ENCODE measurements at places on chromosomes 2 and 18.

DNA sequence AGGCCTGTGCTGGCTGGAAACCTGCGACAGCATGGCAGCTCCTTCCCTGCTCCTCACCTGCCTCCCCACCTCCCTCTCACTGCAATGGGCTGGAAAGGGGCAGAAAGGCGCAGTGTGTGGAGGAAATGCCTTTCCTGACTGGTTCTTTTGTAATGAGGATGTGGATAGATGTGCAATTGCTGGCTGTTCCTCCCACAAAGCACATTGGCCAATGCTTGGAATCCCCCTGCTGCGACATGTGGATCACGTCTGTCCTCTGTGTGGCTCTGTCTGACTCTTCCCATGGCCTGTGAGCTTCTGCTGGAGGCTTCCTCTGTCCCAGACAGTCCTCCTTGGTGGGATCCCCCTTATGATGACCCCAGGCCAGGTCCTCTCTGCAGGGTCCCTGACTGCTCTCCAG lies 172.5 kb downstream of the NCK2 start:
- DNase-seq = no peak

GRCh38 chr18:12726774-12727550 lies 24.1 kb downstream of the PSMG2 start:
- peak; percentile 73 for DNase-seq

- DNase-seq = no peak
Observed at GRCh38 chr2:47784352-47784851, 1.5 kb downstream of the MSH6 start.

- no peak for DNase-seq
Observed at GRCh38 chr2:191789796-191790195, 57.1 kb downstream of the CAVIN2 start.

DNA sequence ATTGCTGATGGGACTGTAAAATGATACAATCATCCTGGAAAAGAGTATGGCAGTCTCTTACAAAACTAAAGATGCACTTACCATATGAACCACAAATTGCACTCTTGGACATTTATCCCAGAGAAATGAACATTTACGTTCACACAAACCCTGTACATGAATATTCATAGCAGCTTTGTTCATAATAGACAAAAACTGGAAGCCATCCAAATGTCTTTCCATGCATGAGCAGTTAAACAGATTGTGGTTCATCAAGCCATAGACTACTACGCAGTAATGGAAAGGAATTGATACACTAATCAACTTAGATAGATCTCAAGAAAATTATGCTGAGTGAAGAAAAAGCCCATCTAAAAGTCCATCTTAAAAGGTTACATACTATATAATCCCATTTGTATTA lies 156.1 kb upstream of the SLC39A10 start:
- no peak for DNase-seq

GRCh38 chr2:67945940-67946339 lies 116.9 kb downstream of the C1D start:
- DNase-seq = no peak

DNA sequence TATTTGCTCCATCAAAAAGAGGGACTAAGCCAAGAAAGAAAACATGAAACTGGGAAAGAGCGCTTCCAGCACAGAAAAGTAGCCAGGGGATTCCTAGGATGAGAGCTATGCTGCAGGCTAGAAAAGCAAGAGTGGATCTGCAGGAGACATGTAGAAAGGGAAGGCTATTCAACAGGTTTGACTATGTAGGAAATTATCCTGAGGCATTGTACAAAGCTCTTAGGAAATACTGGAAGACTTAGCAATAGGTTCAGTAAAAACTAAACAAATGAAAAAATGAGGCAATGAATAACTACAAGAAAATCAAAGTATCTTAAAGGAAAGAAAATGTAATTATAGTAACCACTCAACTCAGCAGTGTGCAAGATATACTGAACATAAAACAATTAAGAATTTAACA lies 229.5 kb upstream of the FBXO11 start:
- no peak for DNase-seq

DNA sequence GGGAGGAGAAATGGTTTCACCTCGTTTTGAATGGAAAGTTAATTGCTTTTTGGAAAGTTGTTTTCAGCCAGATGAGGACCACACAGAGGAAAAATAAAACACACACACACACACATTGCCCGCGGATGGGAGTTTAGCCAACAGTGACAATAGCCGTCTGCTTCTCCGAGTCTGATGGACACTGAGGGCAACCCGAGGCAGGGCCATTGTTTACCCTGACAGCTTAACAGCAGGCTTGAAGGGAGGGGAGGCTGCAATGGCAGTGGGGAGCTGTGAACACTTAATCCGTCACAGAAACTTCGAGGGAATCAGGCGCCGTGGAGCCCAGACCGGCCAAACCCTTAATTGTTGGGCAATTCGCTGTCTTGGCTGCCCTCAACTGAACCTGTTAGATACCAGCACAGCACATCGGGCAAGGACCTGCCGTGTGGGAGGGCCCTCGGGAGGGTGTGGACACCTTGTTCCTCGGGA lies 145.9 kb downstream of the ACKR3 start:
- DNase-seq = no peak

DNA sequence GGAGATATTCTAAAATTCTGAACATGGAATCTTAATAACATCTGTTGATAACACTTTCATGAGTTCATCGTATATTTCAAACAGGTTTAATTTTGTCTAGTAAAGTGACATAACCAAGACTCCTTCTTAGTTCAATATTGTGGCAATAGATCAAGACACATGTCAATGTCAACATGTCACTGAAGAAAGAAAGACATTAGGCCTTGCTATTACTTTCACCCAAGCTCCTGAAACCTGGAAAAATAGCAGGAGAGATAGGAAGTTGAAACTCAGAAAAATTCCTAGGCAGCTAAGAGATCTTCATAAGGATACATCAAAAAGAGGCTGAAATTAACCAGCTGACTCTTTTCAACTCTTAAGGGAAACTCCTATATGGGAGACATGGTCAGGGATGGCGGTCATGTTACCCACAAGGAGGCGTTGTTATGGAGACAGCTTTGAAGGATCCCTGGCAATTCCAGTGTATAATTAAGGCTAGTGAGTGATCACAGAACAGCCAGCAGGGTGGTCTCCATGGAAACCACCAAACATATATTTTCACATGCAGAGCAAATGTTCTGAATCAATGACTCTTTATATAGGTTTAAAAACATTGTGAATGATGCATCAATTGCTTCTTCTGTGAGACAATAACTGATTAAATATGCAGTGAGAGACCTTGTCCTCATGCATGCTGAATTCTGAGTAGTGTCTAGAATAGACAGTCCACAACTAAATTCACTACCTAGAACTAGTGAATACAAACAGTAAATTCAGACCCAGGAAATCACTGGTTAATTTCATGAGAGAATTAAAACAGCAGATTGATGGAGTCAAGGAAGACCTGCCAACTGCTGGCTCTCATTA lies 115.3 kb upstream of the RIOK3 start:
- DNase-seq = no peak

GRCh38 chr2:12032975-12033374 lies 286.5 kb downstream of the LPIN1 start:
- DNase-seq = no peak

DNA sequence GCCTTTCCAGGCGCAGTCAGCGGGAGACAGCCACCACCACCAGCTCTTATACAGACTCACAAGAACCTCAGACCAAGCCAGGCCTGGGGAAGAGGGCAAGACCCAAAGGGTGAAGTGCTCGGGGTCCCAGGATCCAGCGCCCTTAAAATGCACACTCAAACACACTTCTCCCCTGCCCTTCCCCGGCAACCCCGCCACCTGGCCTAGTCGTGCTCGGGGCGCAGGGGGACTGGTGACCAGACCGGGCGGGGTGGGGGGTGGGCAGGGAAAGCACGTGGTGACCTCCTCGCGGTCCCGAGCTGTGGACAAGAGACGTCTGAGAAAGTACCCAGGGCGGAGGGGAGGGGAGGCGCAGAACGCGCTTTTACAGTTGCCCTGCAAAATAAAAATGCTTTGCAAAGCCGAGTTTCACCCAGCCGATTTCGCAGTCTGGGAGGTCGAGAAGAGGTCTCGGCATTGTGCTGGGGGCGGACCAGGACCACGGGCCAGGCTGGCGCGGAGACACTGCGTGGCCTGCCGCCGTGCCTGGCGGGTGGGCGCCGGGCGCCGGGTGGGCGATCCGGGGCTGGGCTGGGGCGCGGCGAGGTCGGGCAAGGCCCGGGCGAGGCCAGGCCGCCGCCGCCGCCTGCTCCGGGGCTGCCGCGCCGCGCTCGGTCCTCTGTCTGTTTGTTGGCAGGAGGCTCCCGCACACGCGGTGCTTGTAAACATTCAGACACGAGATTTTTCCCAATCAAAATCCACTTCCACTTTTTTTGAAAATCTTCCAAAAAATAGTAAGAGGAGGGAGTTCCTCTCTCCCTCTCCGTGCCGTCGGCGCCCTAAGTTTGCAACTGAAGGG lies 2.0 kb downstream of the BCL11A start:
- DNase-seq = no peak

DNA sequence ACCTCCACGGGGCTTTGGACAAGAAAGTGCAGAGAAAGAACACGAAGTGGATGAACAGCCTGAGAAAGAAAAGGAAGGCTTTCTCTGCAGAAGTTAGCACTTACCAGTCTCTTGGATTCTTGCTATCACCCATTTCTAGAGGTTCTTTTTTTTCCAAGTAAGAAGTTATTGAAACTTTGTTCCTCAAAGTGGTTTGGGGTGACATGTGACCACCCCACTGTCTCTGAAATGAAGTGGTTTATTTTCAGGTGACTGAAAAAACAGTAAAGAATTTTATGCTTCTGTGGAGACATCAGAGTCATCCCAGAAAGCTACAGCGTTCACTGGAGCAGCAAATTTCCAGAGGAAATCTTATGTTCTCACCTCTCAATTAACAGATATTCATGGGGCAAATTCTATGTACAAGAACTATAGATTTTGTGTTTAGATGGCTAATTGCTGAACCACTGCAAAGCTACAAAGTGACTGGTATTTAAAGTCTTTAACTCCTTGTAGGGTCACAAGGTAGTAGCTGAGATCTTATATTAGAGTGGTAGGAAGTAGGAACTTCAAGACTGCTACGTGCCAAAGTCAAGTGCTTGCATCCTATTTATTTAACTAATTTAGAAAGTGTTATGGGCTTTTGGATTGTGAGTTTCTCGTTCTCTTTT lies 267.5 kb downstream of the TGIF1 start:
- DNase-seq = no peak

DNA sequence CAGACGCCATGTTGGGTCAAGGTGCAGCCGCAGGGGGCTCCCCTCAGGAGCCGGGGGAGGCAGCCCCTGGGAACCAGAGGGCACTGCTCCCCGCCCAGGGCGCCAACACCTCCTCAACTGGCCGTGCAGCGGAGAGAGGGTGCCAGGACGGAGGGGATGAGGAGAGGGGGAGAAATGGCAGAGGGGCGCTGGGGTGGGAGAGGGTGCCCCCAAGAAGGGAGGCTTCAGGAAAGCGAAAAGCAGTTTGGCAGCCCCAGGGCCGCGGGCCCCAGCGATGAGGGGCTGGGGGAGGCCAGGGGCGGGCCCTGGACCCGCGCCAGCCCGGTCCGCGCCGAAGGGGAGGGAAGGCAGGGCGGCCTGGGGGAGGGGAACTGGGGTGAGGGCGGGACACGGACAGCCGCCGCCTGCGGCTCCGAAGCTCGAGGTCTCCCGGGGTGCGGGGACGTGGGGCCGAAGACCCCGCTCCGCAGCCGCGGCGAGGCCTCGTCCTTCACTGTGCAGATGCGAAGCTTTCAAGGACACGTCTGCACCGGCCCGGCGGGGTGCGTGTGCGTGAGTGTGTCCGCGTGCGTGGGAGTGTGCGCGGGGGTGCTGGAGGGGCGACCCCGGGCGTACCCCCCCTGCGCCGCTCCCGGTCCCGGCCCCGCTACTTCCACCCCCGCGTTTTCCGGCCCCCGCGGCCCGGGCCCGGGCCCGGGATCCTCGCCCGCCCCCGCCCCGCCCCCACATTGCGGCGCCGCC lies 1.4 kb downstream of the DNMT3A start:
- no peak for DNase-seq

- DNase-seq = no peak
Observed at GRCh38 chr2:98454500-98455235, 10.0 kb downstream of the INPP4A start.

GRCh38 chr2:15768142-15768541 lies 172.2 kb upstream of the MYCN start:
- no peak for DNase-seq

- no peak for DNase-seq
Observed at GRCh38 chr2:42382144-42382543, 21.1 kb upstream of the COX7A2L start.

DNA sequence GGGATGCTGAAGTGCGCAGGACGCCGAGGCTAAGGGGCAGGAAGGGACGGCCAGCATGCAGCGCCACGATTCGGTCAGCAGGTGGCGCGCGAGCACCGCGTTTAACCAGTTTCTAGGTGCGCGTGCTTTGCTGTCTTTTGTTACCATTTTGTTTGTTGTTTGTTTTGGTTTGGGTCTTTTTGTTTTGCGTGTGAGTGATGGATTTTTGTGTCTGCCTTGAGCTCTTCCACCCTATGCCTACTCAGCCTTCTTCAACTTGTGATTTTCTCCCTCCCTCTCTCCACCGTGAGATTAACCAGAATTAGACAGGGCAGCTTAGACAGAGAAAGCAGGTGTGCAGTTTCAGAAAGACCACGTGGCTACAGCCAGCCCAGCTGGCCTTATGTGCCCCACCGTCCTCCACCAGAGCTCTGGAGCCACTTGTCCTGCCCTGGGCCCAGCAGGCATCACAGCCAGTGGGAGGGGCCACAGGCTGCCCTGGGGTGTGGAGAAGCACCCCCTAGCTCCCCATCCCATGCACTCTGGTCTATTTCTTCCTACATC lies 180.2 kb downstream of the RNF144A start:
- peak; percentile 76 for DNase-seq

DNA sequence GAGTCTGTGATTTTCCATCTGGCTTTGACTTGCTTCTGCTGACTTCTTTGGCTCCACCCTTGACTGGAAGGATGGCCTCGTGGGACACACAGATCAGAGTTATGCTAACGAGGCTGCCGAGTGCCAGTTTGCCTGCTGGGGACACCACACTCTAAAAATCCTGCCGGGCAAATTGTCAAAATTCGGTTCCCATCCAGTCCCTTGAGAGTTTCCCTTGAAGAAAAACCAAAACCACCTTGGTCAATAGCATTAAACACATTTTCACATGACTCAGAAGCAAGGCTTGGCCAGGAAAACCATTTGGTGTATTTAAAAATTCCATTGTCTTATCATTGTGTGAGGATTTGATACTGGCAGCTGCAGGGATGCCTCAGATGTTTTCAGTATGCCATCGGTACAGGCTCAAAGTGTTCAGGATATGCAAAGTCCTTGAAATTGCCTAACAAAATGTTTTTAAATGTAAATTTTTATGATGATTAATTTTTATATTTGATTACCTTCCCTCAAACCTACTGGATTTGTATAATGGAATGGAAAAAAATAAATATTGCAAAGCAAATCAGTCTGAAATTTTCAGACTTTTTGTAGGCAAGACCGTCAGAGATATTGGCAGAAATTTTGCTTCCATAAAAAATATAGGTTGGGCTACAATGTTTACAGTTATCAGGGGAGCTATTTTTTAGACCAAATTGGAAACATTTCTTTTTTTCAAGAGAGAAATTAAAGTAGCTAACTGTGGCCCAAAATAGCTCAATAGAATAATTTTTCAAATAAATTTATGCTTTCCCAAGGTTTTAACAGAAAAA lies 41.6 kb downstream of the KCNE4 start:
- DNase-seq = no peak
